ENCODE measurements at places on chromosomes 5 and 9. TPM values are rescaled to one million over a fixed set of nuclear protein-coding genes. Genes with fewer than 3 reads are reported as not detected.

DNA sequence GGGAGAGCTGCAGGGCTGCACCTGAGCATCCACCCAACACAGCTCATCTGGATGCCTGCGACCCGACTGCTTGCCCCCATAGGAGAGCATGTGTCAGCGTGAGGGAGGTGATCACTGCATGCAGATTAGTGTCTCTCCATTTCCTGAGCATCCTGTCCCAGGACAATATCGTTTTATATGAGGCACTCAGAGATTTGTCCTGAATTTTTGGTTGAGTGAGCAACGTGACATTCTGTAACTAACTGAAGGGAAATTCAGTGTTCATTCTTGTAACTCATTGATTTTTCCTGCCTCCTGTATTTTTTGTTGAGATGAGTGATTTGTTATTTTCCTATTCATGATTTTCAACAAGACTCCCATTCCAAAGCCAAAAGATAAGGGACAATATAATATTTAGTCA lies 20.7 kb upstream of the ANKRD34B start:
- H3K4me1 ChIP-seq = no peaks in the 10 kb centered on the region
- no peaks in the 10 kb centered on the region for H3K36me3 ChIP-seq
- ATAC-seq = no peak
- H3K4me3 ChIP-seq = no peak overlapping the region
- no peak overlapping the region for H3K27ac ChIP-seq

- ATAC-seq = no peak
- H3K4me1 ChIP-seq = no peaks in the 10 kb centered on the region
- no peaks in the 10 kb centered on the region for H3K27me3 ChIP-seq
- no peaks in the 10 kb centered on the region for H3K36me3 ChIP-seq
Observed at GRCh38 chr5:99010294-99010693, 81.5 kb upstream of the CHD1 start.

GRCh38 chr9:122377241-122378164 lies 6.7 kb downstream of the PTGS1 start:
- ATAC-seq = no peak
- H3K4me1 ChIP-seq = peaks cover 28% of the 10 kb centered on the region
- no peak overlapping the region for H3K4me3 ChIP-seq

DNA sequence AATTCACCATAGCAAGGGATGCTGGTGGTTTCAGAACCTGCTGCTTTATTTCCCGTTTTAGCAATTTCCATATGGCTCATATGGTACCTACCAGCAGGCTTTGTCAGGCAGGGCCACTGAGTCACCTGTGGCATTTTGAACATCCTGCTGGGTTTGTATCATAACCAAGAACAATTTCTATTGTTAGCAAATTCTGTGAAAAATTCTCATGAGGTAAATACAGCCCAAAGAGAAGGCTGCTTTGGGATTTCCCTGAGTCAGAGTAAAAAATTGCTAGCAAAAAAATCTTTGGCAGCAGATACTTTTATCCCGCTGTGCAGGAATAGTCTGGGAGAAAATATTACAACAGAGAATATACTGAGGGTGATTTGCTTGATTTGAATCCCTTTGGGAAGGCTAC lies 52.7 kb downstream of the PRR16 start:
- no peak overlapping the region for H3K4me3 ChIP-seq
- no peak for ATAC-seq
- no peak overlapping the region for H3K27ac ChIP-seq
- H3K27me3 ChIP-seq = no peaks in the 10 kb centered on the region
- no peaks in the 10 kb centered on the region for H3K4me1 ChIP-seq

DNA sequence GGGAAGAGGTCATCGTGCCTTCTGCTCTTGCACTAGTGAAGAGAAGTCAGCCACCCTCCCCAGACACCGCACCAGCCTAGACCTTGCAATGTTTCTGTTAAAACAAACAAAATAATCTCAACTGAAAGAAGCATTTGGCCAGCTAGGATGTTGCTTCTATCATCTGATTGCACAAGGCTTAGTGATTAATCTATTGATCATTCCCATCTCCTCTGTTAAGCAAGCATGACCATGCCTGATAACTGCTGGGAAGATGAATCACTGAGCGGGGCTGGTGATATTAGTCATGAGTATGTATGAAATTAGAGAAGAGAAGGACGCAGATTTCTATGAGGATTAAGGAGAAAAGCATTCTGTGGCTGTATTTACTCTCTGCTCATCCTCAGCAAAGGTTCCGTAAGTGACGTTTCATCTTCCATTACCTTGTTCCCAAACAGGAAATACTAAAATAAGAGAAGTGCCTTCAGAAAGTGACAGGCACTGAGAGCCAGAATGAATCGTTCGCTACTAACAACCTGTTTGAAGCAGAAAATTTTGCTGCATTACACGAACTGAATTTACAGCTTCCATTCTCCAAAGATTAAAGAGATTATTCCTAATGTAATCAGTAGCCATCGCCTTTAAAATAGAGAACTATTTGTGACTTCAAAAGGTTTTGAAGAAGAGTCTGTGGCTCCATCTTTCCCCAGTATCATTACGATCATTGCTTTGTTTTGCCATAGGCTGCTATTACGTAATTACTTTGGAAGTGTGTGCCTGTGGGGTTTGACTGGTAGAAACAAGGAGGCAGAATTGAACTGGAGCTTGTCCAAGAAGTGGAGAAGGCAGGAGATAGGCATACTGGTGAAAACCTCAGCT lies 219.1 kb downstream of the MED10 start:
- no peak for ATAC-seq
- no peaks in the 10 kb centered on the region for H3K36me3 ChIP-seq
- H3K4me3 ChIP-seq = no peak overlapping the region

DNA sequence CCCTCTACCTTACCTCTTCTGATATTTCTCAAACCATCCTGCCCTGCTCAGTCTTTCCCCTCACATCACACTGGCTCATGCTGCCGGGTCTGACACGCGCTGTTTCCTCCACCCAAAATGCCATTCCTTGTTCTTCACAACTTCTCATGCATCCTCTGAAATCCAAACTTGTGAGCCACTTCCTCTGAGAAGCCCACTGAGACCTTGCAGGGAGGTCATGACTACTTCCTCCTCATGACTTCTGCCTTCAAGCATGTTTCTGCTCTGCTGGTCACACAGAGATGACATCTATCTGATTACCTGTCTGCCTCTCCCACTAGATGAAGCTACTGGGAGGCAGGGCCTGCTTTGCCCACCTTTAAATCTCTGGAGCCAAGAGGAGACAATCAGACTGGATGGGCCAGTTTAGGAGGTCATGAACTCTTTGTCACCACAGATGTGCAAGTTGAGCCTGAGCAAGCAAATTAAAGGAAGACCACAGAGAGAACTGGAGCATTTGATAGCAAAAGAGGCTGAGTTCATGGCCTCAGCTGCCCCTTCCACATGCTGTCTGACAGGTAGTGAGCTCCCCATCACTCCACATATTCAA lies 119.8 kb upstream of the TBC1D2 start:
- no peak overlapping the region for H3K4me3 ChIP-seq
- H3K27me3 ChIP-seq = no peaks in the 10 kb centered on the region

GRCh38 chr5:68821056-68821455 lies 272.8 kb upstream of the SLC30A5 start:
- H3K4me1 ChIP-seq = no peaks in the 10 kb centered on the region
- H3K27ac ChIP-seq = no peak overlapping the region
- H3K36me3 ChIP-seq = no peaks in the 10 kb centered on the region
- H3K4me3 ChIP-seq = no peak overlapping the region

CD14 gene
- total RNA-seq = 20.9 TPM

DNA sequence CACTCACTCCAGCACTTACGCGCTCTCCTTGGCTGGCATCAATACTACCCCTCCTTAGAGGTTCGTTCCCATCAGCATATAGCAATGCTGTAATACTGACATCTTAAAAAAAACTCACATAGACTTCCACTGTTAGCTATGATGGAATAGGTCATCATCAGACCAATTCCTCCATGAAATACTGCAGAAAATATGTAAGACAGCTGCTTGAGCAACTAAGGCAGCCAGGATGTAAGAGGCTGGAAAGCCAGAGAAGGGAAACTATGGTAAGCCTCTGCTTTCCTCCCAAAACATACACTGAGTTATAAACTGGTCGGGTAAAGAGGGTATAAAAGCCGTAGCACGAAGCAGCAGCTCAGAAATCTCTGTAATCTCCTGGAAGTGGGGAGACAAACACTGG lies 33.5 kb downstream of the AUH start:
- no peak for ATAC-seq
- H3K27me3 ChIP-seq = no peaks in the 10 kb centered on the region
- H3K27ac ChIP-seq = no peak overlapping the region
- peaks cover 9% of the 10 kb centered on the region for H3K4me1 ChIP-seq

- H3K36me3 ChIP-seq = no peaks in the 10 kb centered on the region
- no peaks in the 10 kb centered on the region for H3K4me1 ChIP-seq
- no peak for ATAC-seq
- H3K27me3 ChIP-seq = no peaks in the 10 kb centered on the region
Observed at GRCh38 chr9:116312221-116312620, 158.6 kb downstream of the PAPPA start.

- no peaks in the 10 kb centered on the region for H3K27me3 ChIP-seq
- H3K27ac ChIP-seq = peak overlapping the region; percentile 96
- peaks cover 66% of the 10 kb centered on the region for H3K4me1 ChIP-seq
- ATAC-seq = peak; percentile 2
- H3K4me3 ChIP-seq = no peak overlapping the region
Observed at GRCh38 chr9:35517552-35518224, 27.8 kb downstream of the RUSC2 start.

GRCh38 chr9:24011881-24012280 lies 185.8 kb upstream of the ELAVL2 start:
- H3K4me1 ChIP-seq = no peaks in the 10 kb centered on the region
- H3K27ac ChIP-seq = no peak overlapping the region
- no peaks in the 10 kb centered on the region for H3K36me3 ChIP-seq
- H3K4me3 ChIP-seq = no peak overlapping the region
- ATAC-seq = no peak

ODF2 gene
- total RNA-seq = 30.1 TPM

GRCh38 chr5:170301981-170302652 lies 4.5 kb upstream of the LCP2 start:
- H3K4me3 ChIP-seq = no peak overlapping the region
- H3K4me1 ChIP-seq = no peaks in the 10 kb centered on the region
- no peaks in the 10 kb centered on the region for H3K27me3 ChIP-seq

- no peak for ATAC-seq
- H3K27ac ChIP-seq = no peak overlapping the region
- H3K4me1 ChIP-seq = no peaks in the 10 kb centered on the region
- no peaks in the 10 kb centered on the region for H3K36me3 ChIP-seq
Observed at GRCh38 chr5:159018855-159019254, 80.9 kb downstream of the EBF1 start.

DNA sequence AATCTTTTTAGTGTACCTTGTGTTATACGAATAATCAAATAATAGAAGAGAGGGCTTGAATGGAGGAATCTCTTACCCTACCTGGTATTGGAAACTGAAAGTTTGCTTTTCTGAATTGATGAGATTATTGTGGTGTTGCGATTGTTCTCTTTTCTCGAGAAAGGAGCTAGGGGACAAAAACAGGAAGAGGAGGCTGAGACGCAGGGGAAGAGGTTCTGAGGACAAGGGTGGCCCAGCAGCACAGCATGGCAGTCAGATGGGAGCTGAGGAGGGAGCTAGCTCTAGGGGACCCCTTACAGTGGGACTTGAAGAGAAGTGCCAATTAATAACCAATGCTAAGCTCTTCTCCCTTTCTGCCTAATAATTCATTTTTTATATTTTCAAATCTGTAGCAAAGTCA lies 183.3 kb upstream of the DMAC1 start:
- H3K27me3 ChIP-seq = peaks cover 13% of the 10 kb centered on the region
- no peaks in the 10 kb centered on the region for H3K36me3 ChIP-seq
- H3K4me3 ChIP-seq = no peak overlapping the region
- no peak overlapping the region for H3K27ac ChIP-seq
- no peak for ATAC-seq

DNA sequence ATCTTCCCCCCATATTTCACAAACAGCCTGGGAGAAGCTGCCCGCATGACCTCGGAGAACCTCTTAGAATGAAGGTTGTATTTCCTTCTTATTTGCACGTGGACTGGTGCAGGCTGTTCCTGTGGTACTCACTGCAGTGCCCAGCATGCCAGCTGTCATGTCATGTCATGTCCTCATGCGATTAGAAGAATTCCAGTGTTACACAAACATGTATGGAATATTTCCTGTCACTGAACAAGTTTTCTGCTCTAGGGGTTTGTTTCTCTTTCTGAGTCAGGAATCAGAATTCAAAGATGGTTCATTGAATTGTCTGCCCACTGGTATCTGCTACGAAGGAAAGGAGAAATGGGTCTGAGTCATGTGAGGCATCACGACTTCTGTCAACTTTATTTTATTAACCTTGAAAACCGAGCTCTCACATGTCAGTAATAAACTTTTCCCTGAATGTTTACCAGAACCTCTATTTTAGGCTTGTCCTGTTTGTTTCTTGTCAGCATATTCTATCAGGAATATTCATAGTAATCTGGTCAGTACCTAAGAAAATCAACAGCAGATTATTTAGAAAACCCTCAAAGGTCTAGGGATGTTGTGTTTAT lies 415.6 kb downstream of the GADD45G start:
- H3K27ac ChIP-seq = peak overlapping the region; percentile 69
- no peaks in the 10 kb centered on the region for H3K4me1 ChIP-seq
- no peaks in the 10 kb centered on the region for H3K27me3 ChIP-seq
- no peak for ATAC-seq

GRCh38 chr5:82183828-82184227 lies 94.3 kb downstream of the RPS23 start:
- H3K4me3 ChIP-seq = no peak overlapping the region
- H3K36me3 ChIP-seq = peaks cover 7% of the 10 kb centered on the region
- ATAC-seq = peak; percentile 28
- H3K27ac ChIP-seq = no peak overlapping the region
- no peaks in the 10 kb centered on the region for H3K4me1 ChIP-seq
- H3K27me3 ChIP-seq = no peaks in the 10 kb centered on the region

DNA sequence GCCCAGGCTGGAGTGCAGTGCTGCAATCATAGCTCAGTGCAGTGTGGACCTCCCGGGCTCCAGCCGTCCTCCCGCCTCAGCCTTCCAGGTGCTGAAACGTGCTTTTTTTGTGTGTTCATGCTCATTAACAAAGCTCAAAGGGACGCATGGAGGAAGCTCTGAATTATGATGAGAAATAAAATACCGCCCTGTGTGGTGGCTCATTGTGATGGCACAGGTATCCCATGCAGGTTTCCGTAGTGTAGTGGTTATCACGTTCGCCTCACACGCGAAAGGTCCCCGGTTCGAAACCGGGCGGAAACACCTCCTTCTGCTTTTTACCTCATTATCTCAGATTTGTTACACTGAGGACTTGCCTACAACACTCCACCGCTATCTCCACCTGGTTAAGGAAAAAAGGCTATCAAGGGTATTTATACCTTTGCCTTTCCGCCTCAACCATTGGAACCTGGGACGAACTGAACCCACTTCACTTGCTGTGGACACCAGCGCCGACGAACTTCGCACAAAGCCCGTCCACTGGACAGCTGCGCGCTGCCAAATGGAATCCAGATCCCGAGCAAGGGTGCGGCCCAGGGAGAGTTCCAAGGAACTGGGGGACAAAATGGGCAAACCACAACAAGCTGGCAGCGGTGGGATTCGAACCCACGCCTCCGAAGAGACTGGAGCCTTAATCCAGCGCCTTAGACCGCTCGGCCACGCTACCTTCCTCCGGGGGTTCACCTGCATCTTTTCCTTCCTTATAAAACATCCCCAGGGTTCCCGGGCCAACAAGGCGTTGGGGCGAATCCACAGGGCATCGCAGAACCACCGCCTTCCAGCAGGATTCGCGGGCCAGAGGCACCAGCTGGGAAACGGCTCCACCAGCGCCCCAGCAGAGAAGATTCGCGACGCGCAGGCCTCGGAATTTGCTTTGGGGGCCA lies 26.3 kb downstream of the OR2V2 start:
- no peak for ATAC-seq
- peaks cover 90% of the 10 kb centered on the region for H3K27me3 ChIP-seq
- no peak overlapping the region for H3K27ac ChIP-seq
- no peaks in the 10 kb centered on the region for H3K4me1 ChIP-seq
- H3K36me3 ChIP-seq = no peaks in the 10 kb centered on the region
